ENCODE measurements at places on chromosomes 6 and 20.
A peak's percentile ranks its signal among the peaks of the same experiment; 100 is the strongest.

DNA sequence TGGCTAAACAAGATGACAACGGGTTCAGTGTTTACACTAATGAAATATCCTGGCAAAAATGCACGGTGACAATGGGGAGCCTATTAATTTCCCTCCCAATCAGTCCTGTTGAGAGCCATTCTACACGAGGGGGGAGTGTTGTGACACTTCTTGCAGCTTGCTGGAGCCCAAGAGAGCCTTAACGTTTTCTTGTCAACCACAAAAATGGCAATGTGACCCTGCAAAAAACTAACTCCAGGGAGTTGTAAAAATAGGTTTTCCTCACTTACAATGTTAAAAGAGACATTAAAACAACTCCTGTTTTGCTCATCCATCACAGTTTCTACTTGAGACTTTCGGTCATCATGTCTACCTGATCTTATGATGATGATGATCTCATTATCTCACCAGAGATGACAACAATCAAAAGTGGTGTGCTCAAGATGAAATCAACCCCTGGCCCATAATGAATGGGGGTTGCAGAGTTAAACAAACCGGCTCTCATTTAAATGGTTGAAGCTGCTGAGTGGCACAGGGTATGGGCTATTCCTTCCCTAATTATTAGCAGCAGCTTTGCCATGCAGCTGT, 57.9 kb downstream of the GJA10 start:
- DNase-seq: no peak

- no peak for DNase-seq
Observed at GRCh38 chr6:39706819-39707335, 18.3 kb downstream of the KIF6 start.

GRCh38 chr6:219019-219570, 73.2 kb upstream of the DUSP22 start:
- DNase-seq: no peak

- no peak for DNase-seq
Observed at GRCh38 chr6:140078561-140079125, 704.2 kb upstream of the CITED2 start.

DNA sequence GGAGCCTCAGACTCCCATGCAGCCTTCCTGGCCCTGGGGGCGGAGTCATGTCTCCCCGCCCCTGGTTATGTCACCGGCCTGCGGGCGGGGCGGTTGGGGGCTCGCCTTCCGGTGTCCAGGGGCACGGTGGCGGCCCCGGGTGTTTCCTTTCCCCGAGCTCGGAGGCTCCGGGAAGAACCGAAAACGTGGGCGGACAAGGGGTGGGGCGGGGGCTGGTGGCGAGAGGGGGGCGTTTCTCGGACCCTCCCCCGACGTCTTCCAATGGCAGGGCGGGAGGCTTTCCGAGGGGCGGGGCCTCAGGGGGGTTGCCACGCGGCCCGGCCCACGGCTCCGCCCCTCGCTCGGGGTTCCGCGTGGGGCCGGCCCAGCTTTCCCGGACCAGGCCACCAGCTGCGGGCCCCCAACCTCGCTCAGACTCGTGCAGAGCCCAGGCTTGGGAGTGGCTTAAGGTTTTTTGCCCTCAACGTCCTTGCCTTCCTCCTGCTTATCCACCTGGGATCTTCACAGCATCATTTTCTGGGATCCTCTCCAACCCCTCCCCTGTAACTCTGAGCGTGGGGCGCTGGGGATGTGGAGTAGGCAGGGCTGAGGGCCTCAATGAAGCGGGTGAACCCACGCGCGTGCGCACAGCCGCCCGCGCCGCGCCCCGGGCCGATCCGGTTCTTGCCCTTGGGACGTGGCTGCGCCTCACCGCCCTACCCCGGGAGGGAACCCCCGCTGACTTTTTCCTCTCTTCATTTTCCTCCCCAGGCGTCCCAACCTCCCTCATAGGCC, 2.1 kb upstream of the NRN1 start:
- no peak for DNase-seq

DNA sequence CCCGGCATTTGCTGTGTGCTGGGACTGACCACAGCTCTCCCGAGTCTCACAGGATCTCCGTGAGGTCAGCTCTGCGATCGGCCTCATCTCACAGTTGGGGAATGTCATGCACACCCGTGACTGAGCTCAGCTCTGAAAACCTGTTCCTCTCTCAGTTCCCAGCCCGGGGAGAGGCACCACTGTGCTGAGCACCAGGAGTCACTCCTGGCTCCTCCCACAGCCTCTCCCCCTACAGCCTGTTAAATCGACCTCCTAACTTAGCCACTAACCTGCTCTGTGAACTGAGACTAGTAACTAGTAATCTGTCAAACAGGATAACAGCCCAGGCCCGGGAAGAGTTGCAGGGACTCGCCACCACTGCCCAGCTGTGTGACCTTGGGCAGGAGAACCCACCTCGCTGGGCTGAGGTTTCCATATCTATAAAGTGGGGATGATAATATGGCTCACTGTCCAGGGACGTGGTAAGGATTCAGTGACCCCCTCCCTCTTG, 20.1 kb upstream of the NOL4L start:
- no peak for DNase-seq

- no peak for DNase-seq
Observed at GRCh38 chr6:31385041-31385440, 18.4 kb upstream of the MICA start.

DNA sequence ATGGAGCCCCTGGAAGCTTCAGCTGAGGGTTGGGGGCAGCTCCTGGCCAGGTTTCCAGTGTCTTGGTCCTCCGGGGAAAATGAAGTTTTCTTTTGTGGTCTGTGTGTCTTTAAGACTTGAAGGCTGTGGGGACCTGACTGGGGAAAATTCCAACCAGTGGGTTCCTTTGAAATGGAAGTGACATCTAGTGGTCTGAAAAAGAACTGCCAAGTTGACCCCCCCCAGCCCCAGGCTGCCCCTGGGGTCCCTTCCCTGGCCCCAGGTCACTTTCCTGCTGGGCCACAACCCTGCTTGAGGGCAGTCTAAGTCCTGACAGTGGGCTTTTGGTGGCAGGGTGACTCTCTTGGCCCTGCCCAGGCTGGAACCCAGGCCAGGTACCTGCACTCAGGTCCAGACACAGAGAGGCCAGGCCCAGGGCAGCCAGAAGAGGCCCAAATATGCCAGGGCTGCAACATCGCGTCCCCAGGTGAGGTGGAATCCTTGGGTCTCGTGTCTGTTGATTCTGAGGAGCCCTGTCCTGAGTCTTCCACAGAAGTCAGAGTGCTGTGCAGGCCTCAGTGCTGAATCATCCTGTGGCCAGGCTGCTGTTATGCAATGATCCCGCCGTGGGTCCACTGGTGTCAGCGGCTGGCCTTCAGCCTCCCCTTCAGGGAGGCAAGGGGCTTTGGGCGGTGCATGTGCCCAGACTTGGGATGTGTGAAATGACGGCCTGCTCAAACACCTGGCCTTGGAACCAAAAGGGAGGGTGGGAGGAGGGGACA, 68.4 kb downstream of the VEGFA start:
- no peak for DNase-seq

- no peak for DNase-seq
Observed at GRCh38 chr20:63482021-63482587, 9.6 kb upstream of the KCNQ2 start.

DNA sequence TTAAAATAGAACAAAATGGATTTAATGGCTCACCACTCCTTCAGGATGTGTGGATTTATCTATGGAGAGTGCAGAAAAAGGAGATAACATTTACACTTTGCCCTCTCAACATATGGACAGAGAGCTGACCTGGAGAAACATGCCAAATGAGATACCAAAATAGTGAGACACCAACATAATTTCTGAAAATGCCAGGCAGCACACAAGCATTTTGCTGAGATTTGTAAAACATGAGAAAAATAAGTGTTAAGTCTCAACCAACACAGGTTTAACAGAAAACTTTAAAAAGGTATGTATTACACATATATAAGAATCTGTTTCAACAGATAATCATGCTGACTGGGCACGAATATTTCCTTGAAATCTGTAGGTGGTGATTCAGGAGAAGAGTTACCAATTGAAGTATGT, 145.2 kb downstream of the REV3L start:
- no peak for DNase-seq

DNA sequence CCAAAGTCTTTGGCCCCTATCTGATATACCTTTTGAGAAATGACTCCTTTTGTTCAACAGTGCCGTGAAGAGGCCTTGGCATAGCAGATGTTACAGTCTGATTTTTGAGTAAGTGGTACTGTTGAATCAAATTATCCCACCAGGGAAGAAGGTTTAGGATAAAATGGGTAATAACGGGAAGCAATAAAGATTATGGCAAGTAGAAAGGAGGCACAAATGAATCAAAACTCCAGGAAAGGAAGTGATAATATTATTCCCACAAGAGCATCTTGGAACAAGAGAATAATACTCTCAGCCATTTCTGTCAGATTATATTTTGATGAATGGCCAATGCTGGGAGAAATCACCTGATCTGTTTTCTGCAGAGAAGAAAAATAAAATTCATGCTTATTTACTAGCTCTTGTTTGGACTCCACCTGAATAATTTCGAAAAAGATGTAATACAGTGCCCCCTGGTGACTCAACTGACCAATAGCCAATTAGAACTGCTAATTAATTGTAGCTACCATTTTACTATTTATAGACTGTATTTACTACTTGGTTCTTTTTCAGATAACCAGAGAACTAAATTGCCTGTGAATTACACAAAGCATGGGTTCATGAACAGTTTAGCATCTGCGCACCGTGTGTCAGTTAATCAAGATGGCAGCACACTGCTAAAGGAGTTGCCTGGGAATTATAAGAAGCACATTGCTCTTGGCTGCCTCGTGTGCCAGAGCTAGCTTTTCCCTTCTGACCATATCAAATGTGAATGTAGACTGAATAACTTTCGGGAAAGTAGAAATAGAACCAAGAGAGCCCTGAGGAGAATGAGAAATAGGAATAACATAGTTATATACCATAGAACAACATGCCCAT, 78.5 kb upstream of the TRDN start:
- DNase-seq: peak; percentile 10

GRCh38 chr20:8909596-8909995, 159.3 kb upstream of the PLCB4 start:
- DNase-seq: no peak

GRCh38 chr20:16061351-16061750, 511.9 kb downstream of the KIF16B start:
- DNase-seq: no peak

Data from NCI-H2107 (cell line).